ENCODE measurements at places on chromosomes 5 and 9.

GRCh38 chr9:109254317-109254716, 66.5 kb downstream of the EPB41L4B start:
- DNase-seq: no peak

- DNase-seq: no peak
These were observed 197.3 kb downstream of the ARL15 start for GRCh38 chr5:54113060-54113459.

DNA sequence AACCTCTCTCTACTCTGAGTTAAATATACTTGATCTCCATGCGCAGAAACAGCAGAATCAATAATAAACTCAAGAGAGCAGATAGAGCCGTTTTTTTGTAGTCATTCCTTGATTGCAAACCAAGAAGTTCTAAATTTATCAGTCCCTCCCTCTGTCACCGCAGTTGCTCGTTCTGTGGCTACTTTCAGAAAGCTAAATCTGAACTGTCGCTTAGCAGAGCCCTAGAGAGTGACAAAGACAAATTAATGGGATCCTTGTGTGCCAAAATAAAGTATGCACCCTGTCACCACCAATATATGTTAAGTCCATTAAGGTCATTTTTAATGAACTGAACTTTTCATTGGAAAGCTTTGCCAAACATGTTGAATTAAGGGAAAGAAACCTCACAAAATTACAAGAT, 218.3 kb downstream of the ADAMTSL1 start:
- no peak for DNase-seq

DNA sequence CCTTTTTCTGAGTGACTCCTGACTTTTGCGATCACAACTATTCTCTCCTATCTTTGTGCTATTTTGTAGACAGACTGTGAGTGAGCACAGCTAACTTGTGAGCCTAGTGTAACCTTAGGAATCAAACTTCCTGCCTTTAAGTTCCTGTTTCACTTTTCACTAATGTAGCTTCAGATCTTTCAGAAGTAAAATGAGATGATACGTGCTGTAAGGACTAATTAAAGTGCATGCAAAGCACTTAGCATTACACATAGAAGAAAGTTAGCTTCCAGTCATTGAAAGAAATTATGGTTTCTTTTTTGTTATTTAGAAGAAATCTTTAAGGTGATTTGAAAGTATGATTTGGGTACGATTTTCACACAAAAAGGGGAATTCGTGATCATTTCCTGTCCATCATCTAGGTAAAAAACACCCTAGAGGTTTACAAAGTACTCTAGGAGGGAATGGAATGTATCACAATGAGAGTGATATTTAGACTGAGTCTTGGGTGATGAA, 122.7 kb downstream of the ST8SIA4 start:
- DNase-seq: no peak

DNA sequence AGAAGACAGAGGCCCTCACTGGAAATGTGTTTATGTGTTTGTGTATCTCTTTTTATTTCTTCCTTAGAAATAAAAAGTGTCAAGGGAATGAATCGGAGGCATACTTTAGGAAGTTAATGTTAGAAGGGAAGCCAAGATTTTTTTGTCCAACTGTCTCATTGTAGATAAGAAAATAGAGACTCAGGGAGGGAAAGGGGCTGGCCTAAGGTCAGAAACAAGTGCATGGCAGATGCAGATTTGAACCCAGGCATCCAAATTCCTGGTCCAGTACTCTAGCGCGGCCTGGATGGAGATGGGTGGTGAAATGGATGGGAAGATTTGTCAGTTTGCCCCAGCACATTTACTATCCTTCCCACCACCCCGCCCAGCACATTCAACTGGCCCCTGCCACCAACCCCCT, 19.8 kb upstream of the TNIP1 start:
- no peak for DNase-seq

Data from mucosa of descending colon (tissue), 3 donors.